Astrocyte of the hippocampus (primary cell): ENCODE measurements at places on chromosomes 3 and 15.

- no peak for DNase-seq
These were observed 32.6 kb downstream of the LINS1 start for GRCh38 chr15:100569391-100569790.

DNA sequence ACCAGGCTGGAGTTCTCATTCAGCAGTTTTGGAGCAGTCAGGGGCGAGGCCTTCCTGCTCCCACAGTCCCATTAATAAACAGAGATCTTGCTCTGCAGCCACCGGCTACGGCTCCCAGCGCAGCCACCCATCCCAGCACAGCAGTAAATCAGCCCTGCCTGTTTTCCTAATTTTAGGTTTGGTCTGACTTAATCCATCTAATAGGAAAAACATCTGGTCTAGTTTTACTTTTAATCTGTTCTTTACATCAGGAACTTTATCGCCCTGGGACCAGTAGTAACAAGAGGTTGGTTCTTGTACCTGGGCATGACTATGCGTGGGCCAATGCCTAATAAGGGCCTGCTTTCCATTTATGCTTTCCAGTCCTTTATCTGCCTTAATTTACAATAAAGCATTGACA, 264.0 kb upstream of the DPH6 start:
- no peak for DNase-seq

- peak; percentile 22 for DNase-seq
These were observed 156.8 kb upstream of the UBE2E1 start for GRCh38 chr3:23648996-23649395.

GRCh38 chr15:65887565-65887964, 18.3 kb downstream of the RAB11A start:
- DNase-seq, result no peak

- DNase-seq, result no peak
These were observed 415.6 kb upstream of the TPM1 start for GRCh38 chr15:62626903-62627302.
